Activated naive CD4-positive, alpha-beta T cell treated with anti-CD3 and anti-CD28 coated beads for 36 hours (primary cell): ENCODE measurements at places on chromosomes 7 and 10. TPM values are rescaled to one million over a fixed set of nuclear protein-coding genes. Genes with fewer than 3 reads are reported as not detected.

DNA sequence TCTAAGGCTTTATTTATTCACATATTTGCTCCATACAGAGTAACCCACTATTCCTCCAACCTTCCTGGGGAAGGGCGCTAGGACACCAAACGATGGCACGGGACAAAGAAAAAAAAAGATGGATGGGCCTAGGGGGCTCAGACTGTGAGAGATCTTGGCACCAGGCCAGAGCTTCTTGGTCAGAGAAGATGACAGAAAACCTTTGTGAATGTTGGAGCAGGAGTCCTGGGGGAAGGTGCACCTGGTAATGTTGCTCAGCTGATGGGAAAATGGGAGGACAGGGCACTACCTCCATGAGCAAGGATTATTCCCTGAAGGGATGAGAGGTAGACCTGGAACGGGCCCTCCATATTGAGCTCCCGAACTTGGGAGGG, 1.4 kb upstream of the SH3PXD2A start:
- no peak for DNase-seq

TAS2R3 gene
- 0.96 TPM for total RNA-seq

DNA sequence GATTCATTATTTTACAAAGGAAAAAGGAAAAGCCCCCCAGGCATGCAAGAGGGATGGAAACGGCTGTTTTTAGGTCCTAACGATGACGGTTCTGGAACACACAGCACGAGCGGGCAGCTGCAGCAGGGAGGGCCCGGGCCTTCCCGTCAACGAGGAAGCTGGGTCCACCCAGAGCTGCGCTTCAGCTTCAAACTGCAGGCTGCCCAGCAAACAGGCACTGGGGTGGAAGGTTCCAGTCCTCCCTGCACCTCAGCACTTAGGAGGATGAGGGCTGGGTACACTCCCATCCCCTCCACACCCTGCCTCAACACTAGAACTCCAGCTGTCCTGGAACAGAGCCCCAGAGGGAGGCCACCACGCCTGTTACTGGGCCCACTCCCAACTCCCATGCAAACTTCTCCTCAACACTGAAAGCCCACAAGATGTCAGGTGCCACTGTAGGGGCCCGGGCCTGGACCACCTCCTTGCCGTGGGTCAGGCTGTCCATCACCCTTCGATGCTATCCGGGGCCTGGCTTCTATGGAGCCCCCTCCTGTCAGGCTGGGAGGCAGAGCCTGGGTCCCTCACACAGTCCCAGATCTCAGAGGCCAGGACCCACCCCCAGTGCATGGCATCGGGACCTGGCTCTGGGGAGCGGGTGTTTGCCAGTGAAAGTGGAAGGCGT, 33.0 kb downstream of the PAPOLB start:
- no peak for DNase-seq

FAM241B gene
- total RNA-seq: 11.1 TPM

MSRB2 gene
- total RNA-seq: 16.0 TPM

DNA sequence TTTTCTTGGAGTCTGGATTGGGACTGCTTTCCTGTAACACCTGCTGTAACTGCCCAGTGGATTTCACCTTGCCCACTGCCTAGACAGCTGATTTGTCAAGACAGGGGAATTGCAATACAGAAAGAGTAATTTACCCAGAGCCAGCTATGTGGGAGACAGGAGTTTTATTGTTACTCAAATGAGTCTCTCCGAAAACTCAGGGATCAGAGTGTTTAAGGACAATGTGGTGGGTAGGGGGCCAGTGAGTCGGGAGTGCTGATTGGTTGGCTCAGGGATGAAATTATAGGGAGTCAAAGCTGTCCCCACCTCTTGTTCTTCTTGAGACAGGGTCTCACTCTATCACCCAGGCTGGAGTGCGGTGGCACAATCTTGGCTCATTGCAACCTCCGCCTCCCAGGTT, 25.2 kb upstream of the BNIP3 start:
- DNase-seq: no peak

DNA sequence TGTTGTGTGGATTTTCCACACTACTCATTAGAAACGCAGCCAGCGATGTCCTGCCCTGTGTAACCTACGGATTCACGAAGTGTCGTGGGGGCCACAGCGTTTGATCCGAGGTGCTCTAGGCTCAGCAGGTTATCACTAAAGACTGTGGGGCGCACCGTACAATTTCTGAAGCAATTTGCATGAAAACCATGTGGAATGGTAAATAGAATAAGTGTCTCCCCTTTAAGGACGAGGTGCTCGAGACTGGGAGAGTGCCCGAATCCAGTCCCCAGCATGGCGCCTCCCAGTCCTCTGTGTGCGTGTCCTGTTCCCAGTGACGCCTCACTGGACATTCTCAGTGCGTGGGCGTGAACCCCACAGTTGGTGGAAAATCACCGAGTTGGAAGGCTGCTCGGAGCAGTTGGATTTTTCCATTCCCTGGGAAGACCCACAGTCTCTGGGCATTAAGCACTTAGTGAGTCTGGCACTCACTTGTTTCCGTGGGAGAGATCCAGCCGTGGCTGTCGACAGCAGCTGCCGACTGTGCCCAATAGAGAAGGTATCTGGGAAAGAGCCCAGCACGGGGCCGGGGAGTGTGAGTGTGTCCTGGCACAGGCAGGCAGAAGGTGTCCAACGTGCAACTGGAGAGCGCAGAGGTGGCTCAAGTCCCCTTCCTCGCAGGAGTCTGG, 37.0 kb downstream of the PFKP start:
- DNase-seq: no peak

BTBD16 gene
- total RNA-seq: not detected

DNA sequence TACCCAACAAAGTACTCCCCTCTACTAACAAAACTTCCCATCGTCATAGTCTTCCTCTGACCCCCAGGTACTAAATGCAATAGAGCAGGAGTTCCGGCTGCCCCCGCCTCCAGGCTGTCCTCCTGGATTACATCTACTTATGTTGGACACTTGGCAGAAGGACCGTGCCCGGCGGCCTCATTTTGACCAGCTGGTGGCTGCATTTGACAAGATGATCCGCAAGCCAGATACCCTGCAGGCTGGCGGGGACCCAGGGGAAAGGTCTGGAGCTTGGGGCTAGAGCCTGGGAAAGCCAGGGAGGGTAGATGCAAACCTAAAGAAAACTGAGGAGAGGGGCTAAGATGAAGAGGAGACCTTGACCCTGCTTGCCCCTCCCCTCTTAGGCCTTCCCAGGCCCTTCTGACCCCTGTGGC, 15.3 kb downstream of the EPHB6 start:
- no peak for DNase-seq

DNA sequence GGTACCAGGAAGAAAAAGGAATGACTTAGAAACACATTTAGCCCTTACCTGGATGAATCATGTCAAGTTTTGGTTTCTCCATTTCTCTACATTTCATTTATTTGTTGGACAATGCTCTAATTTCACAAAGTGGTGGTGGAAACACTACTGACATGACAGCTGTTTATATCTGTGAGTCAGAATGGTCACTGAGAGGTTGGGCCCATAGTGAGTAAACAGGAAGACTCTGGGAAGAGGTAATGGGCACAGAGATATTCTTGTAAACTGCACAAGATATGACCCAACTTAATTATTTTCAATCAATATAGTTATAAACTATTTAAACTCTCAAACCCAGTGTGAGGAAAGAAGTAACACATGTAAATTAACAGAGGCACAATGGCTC, 176.3 kb upstream of the MEOX2 start:
- no peak for DNase-seq

DNA sequence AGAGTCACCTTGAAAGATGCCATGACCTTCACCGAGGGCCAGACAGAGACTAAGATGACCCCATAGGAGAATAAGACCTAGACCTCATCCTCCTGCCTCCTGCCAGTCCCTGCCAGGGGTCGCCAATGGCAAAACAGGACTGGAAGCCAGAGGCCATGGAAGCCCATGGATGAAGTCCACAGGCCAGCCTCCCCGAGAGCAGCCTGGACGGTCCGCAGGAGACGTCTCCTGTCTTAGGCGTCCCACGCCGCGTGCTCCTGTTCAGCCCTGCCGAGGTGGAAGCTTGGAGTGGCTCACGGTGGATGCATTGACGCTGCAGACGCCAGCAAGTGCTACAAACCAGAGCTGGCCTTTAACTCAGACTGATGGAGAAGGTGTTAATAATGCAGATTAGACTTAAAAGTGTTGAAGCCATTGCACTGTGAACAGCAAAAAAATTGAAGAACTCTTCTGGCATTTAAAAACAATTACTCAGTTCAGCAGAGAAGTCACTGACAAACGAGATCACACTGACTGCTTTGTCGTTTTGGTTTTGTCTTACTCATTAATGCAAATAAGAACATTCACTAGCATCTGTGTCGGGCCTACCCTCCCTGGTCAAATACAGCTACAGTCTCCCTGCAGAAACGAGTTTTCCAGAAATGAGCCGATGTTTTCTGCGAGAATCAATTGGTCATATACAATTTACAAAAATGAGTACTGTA, 38.1 kb upstream of the FAM20C start:
- DNase-seq: no peak

- DNase-seq: peak; percentile 39
Measured at GRCh38 chr10:88987243-88987725, 3.3 kb upstream of the FAS start.

GRCh38 chr10:128027822-128028507, 98.3 kb downstream of the MKI67 start:
- no peak for DNase-seq

DNA sequence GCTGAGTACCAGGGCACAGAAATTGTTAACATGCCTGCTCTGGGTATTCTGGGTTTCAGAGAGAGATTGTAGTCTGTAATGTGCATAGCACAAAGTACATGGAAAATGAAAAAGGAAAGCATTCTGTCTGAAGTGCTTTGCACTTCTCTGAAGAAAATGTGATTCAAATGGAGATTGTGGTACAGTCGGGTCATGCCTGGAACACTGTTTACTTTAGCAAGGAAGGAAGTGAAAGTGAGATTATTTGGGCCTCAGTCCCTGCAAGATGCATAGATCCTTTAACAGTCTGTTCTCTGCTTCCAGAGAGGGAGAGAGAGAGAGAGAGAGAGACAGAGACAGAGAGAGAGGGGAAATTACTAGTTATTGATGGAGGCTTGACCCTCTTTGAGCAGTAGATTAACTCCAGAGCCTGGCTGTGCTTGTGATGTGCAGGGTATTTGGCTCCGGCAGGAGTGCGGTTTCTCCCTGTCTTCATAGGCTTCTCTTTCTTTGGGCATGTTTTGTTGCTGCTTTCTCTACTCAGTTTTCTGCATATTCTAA, 5.4 kb downstream of the VWC2 start:
- DNase-seq: no peak

GRCh38 chr10:22317076-22317370, 835 bp downstream of the COMMD3 start:
- DNase-seq: peak; percentile 43

ZNF467 gene
- 0.93 TPM for total RNA-seq

FAM13C gene
- total RNA-seq: not detected
